Thymus (tissue), 14 donors: ENCODE measurements at places on chromosomes 2 and 18.

DNA sequence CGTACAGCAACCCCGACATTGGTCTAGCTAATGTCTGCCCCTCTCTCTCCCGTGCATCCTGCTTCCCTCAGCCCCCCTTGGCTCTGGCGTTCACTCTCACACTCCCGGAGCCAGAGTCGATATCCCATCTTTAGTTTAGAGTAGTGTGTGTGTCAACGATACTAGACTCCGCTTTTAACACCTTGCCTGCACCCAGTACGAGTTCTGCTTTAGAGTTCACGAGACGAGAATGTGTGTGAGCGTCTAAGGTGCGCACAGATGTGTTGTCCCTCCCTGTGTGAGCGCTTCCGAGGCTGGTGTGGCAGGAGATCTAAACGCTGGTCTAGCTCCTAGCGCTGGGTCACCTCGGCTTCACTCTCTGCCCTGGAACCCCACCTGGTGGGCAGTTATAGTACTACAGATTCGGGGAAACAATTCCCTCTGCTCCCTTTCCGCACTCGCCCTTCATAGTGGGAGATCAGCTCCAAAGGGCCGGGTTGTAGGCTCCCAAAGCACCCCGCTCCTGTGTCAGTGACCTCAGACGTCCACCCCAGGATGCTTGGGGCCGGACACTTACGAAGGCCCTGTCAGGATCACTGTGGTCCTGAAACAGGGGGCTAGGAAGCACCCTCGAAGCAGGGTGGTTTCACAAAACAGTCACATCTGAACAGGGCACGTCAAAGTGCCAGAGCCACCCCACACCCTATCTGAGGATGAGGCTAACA, 2.6 kb upstream of the CYP26B1 start:
- DNase-seq, result peak; percentile 9

- DNase-seq, result no peak
Measured at GRCh38 chr2:215210082-215210481, 71.7 kb upstream of the ABCA12 start.

DNA sequence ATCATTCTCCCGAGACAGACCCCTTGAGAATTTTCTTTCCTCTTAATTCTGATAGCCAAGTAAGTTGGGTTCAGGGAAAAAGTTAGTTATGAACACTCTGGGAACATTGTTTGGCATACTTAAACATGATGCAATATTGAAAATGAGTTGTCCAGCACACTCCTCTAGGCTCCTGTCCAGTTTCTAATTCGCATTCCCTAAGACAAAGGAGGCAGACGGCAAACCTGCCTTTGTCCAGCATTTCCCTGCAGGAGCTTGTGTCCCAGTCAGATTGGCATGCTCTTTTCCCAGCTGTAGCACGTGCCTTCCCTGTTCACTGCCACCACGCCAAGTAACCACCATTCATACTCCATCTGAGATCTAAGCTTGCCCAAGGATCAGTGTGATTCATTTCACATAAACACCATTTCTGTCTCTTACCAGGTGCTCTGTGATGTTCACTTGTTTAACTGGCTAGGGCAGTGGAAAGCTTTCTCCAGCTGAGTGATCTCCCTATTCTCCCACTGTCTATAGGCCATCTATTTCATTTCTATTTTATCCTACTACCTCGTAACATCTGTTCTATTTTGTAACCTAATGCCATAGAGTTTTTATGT, 150.0 kb upstream of the EPB41L3 start:
- DNase-seq, result no peak

- DNase-seq, result peak; percentile 19
Measured at GRCh38 chr2:57906152-57906732, 140.4 kb upstream of the VRK2 start.

- peak; percentile 64 for DNase-seq
Measured at GRCh38 chr2:240557808-240558207, at the start of gene ANKMY1. TSS of gene ANKMY1 (minus strand) at chr2:240557988. CDS start at chr2:240557335, 653 bp downstream.

DNA sequence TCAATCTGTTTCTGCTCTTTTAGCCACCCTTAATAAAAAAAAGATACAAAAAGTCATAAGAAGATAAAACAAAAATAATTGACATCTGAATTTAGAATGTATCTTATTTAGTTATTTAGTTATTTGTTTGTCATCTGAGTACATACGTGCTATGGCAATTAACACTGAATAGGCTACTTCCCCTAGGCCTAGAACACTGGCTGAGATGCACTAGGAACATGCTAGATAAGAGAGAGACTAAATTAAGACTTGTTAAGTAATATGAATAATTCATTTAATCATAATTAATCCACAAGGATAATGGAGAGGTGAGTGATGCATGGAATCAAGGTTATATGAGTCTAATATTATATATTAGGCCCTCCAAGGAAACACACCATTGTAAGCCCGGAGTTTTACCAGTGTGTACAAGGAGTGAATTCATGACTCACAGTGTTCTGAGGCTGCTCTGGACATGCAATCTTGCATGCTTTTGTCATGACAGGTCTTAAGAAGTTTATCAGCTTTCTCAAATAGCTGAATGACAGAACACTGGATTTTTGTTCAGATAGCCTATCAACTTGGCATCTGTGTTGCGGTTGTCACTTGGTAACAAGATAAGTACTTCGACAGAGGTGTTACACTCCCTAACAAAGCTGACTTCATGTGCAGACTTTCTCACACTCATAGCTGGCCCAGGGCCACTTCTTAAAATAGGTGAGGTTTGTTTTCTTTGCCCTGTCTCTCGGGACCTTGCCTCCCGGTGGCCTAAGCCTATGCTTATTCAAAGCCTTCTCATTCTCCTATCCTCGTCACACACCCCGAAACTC, 5.0 kb upstream of the SERPINB2 start:
- peak; percentile 2 for DNase-seq

DNA sequence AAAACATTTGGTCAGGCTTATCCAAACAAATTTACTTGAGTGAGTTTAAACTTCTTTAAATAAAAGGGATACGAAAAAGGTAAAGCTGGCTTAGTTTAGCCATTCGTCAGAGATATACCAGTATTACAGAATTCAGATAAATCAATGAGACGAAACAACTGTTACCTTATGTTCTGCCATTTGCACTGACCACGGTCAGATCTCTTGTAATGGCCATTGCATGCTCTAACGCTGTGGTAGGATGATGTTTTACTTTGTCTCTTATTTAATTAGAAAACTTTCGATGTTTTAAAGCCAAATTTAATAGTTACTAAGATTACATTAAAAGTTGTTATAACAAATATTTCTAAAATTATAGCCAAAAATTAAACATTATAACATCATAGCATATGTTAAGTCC, 1.5 kb downstream of the C18orf54 start:
- DNase-seq, result no peak

DNA sequence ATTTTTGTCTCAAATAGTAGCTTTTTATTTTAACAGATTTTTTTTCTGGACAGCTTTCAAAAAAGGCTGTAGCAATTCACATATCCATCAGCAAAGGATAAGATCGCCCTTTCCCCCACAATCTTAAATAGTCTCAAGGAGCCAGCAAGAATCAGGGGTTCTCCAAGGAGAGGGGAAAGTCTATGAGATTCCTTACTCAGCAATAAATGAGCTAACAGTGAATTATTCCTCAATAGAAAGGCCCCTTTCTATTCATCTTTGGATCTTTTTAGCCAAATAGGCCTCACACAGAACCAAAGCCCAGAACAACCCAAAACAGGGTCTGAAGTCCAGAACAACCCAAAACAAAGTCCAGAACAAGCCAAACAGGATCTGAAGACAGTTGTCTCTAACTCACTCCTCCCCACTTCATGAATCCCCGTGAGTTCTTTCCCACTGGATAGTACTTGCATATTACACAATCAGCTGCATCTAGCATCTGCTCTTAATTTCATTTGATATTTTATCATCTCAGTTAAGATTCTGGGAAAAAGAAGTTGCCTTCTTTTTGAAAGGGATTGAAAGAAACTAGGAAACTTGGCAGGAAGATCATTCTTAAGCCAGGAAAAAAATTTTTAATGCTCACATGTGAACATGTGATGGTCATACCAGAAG, 3.4 kb upstream of the DHRS9 start:
- DNase-seq, result no peak

- DNase-seq, result no peak
Measured at GRCh38 chr2:202108345-202108744, 35.3 kb downstream of the KIAA2012 start.

DNA sequence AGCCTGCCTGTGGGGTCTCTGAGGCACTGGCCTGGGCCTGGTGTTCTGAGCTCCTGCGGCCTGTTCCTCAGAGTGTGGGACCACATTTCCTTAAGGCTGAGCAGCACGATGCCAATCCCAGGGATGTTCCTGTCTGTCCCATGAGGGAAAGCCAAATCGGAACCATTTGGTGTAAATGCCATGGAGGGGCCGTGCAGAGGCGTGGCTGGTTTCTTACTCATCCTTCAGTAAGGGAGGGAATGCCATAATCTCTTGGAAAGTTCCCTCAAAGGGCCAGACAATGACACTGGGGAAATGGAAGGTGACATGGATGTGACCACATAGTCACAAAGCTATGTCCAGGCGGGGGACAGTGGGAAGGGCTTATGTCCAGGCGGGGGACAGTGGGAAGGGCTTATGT, 14.4 kb upstream of the PTMA start:
- DNase-seq, result no peak

DNA sequence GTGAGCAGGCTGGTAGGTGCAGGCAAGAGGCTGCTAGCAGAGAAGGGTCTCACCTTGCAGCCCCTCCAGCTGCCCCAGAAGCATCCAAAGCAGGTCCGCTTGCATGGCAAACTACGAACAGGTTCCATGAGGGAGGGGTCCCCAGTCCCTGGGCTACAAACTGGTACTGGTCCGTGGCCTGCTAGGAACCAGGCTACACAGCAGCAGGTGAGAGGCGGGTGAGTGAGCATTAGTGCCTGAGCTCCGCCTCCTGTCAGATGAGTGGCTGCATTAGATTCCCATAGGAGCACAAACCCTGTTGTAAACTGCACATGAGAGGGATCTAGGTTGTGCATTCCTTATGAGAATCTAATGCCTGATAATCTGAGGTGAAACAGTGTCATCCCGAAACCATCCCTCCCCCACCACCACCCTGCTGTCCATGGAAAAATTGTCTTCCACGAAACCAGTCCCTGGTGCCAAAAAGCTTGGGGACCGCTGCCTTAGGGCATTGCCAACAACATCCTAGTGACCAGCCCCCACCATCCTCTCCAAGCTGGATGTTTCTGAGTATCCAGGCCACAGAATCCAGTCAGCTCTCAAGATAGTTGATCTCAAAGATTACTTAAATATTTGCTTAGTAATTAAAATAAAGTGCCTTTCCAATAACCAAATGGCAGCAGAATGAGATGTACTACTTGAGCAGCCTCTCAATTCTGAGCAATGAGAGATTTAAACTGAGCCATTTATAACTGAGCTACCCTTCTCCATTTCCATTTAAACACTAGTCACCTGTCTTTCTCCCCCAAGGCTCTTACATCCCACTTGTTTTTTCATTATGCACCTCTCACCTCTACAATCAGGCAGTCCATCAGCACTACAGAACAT, 32.4 kb downstream of the LRP2 start:
- DNase-seq, result no peak

- no peak for DNase-seq
Measured at GRCh38 chr2:172693037-172693436, 42.6 kb upstream of the RAPGEF4 start.

- no peak for DNase-seq
Measured at GRCh38 chr2:24832073-24832461, 38.8 kb downstream of the CENPO start.

GRCh38 chr18:57050310-57050949, 96.5 kb upstream of the BOD1L2 start:
- no peak for DNase-seq

GRCh38 chr2:164714471-164714870, 93.2 kb upstream of the GRB14 start:
- DNase-seq, result no peak

DNA sequence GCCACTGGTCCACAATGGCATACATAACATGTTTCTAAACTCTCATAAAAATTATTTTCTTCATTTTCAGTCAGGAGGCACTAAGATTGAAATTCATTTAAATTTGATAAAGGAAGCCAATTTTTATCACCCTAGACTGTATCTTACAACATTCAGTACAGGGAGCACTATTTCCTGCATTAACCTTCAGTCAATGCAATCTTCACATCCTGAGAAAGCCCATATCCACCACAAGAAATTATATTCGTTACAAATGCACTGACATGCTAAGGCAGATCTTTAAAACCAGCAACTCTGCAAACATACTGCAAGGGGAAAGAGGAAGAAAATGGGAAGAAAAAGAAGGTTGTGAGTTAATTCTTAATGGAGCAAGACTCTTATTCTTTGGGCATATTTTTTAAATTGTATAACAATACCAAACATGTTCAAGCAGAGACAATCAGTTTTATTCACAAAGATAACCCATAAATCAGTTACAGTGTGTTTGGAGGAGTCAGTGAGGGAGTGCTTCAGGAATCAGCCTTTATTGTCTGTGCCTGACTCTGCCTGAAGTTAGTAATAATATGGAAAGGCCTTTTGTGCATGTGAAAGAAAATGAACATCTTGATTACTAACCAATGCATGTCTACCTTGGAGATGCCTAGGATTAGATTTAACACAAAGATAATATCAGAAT, 370.1 kb downstream of the FBXO15 start:
- DNase-seq, result no peak

- DNase-seq, result no peak
Measured at GRCh38 chr2:73685764-73686438, 43.7 kb upstream of the NAT8 start.

DNA sequence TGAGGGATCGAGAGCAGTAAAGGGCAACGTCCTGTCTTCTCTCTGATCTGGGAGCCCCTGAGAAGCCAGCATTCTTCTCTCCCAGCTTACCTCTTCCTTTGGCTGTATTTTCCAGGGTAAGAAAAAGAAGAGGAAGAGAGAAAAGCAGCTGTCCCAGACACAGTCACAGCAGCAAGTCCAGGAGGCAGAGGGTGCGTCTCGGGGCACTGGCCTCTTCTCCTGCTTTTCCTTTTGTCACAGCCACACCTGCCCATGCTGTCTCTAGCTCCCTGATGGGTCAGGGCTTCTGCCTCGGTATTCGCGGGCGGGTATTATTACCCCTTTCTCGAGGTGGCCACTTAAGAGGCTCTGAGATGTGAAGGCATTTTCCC, 20.3 kb downstream of the TGOLN2 start:
- DNase-seq, result no peak

- DNase-seq, result no peak
Measured at GRCh38 chr2:238912916-238913875, 65.3 kb downstream of the TWIST2 start.

DNA sequence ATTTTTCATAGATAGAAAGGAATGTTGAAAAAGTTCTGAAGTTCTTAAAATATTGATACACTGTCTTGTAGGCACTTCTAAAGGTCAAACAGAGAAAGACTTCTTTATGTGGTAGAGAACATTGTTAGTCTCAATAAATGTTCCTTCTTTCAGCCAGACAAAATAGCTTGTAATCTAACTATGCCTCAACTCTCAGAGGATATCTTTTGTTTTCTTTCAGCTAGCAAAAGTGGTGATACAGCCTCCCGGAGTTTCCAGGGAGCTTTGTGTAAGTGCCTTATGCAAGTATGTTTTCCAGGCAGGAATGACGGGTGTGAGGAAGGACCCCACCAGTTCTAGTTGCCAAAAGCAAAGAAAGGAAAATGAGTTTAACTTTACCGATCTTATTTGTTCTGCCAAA, 452.1 kb upstream of the ST6GAL2 start:
- DNase-seq, result no peak

- DNase-seq, result no peak
Measured at GRCh38 chr2:62293490-62294271, 97.8 kb downstream of the B3GNT2 start.
